Stimulated activated CD8-positive, alpha-beta memory T cell treated with anti-CD3 and anti-CD28 coated beads, Interleukin-4, amount 100 ng/mL, for 24 hours (primary cell): ENCODE measurements at places on chromosomes 1 and 21.

DNA sequence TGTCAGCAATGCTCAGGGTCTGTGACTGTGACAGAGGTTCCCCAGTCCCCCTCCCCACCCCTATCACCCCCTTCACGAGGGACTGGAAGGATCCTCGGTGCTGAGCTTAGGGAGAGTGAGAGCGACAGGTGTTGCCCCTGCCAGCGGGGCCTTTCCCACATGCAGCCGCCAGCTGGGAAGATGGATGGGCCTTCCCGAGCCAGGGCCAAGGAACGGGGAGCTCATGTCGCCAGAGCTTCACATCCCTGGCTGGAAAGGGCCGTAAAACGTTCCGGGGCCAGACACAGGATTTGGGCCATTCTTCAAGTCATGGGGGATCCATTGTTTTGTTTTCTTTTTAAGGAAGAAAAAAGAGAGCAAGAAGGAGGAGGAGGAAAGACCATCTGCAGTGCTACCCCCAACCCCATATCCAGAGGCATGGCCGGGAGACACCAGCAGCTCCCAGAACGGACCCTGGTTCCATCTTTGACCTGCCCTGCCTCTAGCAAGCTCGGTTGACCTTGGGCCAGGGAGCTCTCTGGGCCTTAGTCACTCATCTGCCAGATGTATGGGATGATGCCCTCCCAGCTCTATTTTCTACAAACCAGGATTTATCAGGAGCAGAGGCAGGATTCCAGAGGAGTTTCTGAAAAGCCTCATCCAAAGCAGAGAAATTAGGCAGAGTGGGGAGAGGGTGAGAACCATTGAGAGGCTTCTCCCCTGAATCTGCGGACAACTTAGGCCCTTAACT lies 54.1 kb downstream of the TAS1R2 start:
- no peak for DNase-seq

DNA sequence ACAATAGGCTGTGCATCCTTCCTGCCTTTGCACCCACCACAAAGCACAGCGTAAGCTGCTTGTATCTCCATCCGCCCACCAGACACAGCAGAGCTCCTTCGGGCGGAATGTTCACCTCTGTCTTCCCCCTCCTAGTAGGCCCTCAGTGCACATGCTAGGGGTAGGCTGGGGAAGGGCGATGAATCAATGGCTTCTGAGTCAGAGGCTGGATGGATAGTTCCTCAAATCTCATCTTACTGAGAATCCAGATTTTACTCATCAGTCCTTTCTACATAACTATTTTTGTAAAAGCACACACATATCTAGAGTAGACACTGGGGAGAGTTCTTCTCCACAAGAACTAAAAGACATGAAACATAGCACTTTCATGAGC lies 73.8 kb downstream of the BCAR3 start:
- DNase-seq = peak; percentile 40

DNA sequence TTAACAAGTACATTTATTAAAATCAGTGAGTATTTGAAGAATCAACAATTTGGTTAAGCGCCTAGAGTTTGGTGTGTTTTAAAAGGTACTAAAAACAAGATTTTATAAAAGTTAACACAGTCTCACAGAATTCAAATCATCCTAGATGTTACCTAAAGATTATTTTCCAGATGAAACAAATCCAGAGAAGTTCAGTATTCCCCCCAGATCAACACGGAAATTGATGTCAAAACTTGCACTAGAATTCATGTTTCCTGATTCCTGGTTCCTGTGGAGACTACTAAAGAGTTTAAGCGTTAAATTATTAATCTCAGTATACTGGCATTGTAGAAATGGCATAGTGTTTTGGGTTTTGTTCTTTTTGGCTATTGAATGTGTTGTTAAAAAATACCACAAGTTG lies 1.4 kb downstream of the PTBP2 start:
- DNase-seq = no peak

DNA sequence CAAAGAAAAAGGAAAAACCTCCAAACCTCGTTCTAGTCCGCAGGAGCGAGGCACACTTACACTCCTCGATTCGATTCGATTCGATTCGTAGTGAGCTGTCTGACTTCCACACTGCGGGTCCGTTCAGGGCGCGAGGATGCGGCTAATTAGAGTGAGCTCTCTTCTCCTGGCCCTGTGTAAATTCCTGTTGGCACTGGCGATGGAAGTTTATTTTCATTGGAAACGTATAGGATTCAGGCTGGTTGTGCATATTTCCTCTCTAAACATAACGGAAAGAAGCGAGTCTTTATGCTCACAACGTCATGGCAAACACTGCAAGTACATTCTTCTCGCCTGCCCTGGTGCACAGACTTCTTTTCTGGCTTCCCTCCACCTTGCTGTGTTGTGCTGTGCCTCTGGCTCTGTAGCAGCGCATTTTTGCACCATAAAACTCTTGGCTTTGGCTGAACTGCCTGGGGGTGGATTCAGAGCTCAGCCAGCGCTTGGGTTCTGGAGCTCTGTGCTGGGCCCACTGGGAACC lies 2.7 kb downstream of the HUNK start:
- no peak for DNase-seq

DNA sequence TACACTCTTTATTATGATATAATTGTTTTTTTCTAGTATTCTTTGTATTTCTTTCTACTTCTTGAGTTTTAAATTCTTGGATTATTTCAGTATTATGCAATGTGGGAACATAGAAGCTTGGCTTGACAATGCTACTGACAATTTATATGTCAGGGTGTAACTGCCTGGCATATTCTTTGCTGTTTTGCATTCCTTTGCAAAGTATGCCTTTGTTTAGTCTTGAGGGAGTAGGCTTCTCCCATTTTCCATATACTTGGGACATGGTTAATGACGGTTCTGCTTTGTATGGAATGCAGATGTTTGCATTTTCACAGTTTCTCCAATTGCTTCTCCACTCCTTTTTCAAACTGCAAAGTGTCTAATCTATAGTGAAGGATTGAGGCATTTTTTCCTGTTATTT lies 109.8 kb downstream of the HMCN1 start:
- DNase-seq = no peak

DNA sequence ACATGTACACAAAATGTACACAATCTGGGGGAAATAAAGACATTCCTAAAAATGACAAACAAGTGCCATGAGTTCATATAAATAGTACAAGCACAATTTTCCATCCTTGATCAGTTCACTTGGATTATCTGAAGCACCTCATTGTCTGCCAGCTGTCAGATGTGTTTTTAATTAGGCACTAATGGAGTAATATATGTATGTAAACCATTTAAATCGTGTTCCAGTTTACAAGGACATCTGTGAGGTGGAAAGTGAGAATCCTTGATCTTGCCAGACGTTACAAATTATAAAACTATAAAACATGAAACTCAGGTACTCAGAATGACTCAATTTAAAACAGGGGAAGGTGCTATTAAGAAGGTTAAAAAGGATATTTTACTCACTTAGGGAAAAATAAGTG lies 1312.2 kb downstream of the PLA2G4A start:
- DNase-seq = no peak

GRCh38 chr1:41243079-41243385 lies 926 bp upstream of the SCMH1 start:
- no peak for DNase-seq

DNA sequence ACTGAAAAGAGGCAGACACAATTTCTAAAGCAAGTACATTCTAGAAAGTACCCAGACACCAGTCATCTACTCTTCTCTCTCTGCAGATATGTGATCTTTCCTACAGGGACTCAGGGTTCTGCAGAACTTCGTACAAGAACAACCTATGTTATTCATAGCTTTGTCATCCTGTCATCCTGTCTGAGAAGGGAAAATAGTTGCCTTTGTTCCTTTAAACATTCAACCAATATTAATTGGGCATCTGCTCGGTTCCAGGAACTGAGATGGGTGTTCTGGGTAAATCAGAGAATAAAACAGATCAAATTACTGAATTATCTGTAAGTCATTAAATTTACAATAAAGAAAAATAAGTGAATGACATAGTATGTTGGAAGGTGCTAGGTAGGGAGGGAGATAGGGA lies 504.9 kb downstream of the MATN1 start:
- DNase-seq = no peak

DNA sequence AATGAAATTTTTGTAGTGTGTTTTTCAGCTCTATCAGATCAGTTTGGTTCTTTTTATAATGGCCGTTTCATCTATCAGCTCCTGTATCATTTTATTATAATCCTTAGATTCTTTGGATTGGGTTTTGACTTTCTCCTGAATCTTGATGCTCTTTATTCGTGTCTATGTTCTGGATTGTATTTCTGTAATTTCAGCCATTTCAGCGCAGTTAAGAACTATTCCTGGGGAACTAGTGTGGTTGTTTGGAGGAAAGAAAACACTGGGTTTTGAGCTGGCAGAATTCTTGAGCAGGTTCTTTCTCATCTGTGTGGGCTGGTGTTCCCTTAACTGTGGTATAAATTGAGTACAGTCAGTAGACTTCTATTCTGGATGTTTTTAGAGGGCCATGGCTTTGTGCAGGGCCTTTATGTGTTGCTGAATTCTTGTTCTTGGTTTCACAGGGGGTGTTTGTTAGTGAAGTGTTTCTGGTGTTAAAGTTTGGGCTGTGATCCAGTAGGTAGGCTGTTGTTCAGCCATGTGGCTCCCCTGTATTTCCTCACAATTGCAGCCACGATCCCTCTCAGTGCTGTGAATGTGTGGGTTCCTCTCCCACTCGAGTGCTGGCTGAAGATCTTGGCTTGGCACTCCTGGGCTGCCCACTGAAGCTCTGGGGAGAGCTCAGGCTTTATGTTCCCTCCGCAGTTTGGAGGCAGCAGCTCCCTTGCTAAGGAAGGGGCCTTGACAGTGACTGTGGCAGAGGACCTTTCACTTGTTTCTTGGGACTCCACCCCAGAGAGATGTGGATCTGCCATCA lies 56.0 kb upstream of the CCDC190 start:
- DNase-seq = no peak

DNA sequence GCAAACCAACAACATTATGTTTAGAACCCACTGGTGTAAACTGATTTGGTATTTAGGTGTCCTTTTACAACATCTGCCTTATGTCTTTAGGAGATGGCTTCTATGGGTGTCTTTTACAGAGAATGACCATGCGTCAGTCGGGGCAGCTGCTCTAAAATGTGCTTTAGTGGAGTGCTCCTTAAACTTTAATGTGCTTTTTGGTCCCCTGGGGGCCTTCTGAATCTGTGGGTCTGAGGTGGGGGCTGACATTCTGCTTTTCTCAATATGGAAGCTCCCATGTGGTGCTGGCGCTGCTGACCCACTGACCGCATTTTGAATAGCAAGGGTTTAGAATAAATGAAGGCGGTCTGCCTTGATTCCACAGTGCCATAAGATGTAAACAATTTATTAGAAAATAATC lies 173.2 kb upstream of the B3GALT2 start:
- DNase-seq = no peak

GRCh38 chr1:15410223-15410883 lies 665 bp downstream of the EFHD2 start:
- no peak for DNase-seq

- DNase-seq = no peak
Observed at GRCh38 chr1:162663589-162664106, 31.4 kb downstream of the DDR2 start.

DNA sequence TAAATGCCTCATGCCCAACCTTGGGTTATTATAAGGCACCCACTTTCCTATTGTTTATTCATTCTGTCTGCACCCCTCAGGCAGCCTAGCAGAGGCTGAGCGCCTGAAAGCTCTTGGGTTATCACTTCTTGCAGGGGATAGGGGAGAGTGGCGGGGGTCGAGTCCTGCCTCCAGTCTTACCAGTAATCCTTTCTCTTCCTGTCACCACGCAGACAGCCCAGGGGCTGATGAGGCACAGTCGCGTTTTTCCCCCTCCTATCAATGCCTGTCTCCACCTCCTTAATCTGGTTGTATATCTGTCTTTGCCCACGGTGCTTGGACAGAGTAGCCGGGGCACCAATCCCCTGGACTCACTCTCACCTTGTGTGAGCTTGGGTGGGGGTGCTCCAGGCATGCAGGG lies 733.1 kb downstream of the MATN1 start:
- DNase-seq = no peak

DNA sequence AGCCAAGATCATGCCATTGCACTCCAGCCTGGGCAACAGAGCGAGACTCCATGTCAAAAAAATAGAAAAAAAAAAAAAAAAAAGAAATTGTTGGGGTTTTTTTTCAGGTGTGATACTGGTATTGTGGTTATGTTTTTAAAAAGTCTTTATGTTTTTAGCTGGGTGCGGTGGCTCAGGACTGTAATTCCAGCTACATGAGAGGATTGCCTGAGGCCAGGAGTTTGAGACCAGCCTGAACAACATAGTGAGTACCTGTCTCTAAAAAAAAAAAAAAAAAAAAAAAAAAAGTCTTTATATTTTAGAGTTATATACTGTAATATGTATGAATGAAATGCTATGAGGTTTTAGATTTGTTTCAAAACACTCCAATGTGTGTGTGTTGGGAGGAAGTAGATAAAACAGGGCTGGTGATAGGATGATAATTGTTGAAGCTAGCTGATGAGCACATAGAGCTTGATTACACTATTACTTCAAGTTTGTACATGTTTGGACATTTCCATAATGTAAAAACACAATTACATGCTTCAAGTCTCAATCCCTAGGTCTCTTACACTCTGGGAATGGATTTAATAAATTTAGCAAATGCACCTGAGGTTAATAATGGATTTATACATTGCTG lies 30.2 kb upstream of the ATP5PO start:
- no peak for DNase-seq

GRCh38 chr1:216750031-216750627 lies 26.9 kb upstream of the ESRRG start:
- DNase-seq = no peak

DNA sequence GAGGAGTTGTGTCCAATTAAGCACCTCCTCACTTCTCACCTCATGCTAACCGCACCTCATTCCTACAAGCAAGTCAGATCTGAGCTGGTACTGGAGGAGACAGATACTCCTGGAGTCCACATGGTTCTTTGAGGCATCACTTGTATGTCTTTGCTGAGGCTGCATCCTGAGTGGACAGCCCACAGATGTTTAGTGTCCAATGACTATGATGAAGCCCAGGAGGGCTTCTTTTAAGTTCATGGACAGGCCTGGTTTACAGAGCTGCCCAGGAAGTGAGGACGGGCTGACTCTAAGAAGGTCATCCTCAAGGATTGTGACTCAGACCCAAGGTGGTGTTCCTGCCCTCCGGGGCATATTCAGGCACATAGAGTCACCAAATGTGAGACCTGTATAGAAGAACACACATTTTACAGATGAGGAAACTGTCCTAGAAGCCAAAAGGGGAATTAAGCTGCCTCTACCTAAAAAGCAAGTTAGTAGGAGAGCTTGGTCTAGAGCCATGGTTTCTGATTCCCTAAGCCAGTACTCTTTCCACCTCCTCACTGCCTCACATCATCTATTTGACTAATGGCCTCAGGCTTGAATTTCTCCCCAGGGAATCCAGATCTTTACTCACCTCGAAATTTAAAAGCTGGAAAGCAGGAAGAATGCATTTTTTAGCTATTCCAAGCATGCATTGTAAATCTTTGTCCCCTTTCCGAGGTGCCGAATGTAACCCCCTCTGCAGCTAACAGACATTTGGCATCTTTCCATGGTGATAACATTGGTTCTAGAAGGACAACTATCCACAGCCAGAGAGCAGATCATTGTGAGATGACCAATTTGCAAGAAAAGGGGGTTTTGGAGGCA lies 228.1 kb downstream of the OMA1 start:
- no peak for DNase-seq

GRCh38 chr1:232630047-232630893 lies at the start of gene SIPA1L2:
TSS of gene SIPA1L2 (minus strand) at chr1:232630133. CDS start at chr1:232515339, 114,794 bp downstream.
- DNase-seq = peak; percentile 82

GRCh38 chr1:925561-926421 lies 2.1 kb downstream of the SAMD11 start:
- no peak for DNase-seq

GRCh38 chr1:183879966-183880365 lies 75.0 kb downstream of the RGL1 start:
- DNase-seq = no peak

- no peak for DNase-seq
Observed at GRCh38 chr1:148315071-148315811, 163.2 kb upstream of the NBPF11 start.

- DNase-seq = no peak
Observed at GRCh38 chr1:6459850-6460265, 6.1 kb downstream of the TNFRSF25 start.
